ENCODE measurements at places on chromosomes 7 and 10.

DNA sequence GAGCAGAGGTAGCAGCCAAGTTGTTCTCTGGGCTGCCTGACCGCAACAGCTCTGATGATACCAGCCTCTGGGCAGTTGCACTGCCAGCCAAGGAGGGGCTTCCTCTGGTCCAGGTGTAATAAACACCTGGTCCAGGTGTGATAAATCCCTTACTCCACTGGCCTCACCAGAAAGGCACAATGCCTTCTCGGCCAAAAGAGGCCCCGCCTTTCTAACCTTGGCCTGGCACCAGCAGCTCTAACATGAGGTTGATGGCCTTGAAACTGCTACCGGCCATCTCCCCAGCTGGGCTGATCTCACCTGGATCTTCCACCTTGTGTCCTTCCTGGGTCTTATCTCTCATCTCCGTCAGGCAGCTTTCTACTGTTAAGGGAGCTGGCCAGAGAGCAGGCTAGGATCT, 45.5 kb upstream of the PDZD8 start:
- no peak for DNase-seq

DNA sequence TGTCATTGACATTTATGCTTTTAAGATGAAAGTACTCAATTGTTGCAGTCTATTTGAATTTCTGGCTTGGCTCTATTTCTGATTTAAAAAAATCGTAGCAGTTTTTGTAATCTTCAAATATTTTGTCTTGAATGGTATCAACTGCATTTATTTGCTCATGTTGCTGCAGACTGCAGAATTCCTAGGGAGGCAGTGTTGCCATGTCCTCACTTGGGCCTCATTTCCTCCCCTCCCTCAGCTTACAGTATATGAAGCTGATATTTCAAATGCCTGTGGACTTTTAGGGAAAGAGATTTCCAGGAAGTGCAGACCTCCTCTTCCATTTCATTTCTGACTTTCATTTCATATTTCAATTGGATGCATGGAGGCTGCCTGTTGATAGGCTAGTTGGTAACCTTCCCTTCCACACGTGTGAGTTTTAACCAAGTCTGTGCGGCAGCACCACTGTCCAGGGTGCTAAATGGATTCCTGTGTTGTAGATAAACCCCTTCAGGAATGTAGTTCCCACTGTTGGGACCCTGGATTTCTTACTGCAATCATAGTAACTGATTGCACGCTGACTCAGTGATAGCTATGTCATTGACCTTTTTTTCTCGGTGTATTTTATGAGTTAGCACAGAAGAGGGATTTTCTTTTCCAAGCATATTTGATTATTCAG, 17.5 kb downstream of the VPS50 start:
- no peak for DNase-seq

- DNase-seq = no peak
Measured at GRCh38 chr10:60155099-60155877, 234.4 kb downstream of the ANK3 start.

DNA sequence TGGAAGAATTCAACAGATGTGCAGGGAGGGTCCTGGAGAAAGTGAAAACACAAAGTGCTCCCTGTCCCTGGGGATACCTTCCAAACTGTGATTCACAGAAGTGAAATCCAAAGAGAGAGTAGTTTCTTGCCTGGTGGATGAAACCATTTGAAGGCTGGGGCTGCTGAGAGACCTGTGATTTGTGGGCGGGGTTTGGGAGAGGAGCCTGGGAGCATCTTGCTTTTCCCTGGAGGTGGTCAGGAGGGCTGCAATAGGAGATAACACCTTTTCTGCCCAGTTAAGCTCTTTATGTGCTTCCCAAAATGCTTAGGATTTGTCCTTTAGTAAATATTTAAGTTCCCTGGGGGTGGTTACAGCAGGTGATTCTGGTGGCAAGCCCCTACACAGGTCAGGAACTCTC, 105.3 kb upstream of the TPK1 start:
- no peak for DNase-seq

DNA sequence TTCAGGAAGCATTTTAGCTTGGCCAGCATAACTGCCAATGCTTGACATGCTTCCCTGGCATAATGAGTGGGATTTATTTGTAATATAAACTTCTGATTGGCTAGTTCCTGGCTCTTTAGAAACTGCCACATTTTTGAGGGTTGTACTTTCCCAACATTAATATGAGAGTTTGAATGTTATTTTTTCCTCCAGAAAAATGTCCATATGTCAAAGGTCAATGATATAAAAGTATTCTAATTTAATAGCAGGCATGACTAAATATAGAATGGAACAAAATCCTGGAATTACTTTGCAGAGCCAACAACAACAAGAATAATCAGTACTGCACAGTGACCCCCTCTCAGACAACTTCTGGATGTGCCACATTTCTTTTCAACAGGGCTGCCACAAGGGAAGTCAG, 352.6 kb downstream of the PRPF18 start:
- no peak for DNase-seq

- no peak for DNase-seq
Measured at GRCh38 chr7:26052706-26053105, 99.3 kb upstream of the NFE2L3 start.

DNA sequence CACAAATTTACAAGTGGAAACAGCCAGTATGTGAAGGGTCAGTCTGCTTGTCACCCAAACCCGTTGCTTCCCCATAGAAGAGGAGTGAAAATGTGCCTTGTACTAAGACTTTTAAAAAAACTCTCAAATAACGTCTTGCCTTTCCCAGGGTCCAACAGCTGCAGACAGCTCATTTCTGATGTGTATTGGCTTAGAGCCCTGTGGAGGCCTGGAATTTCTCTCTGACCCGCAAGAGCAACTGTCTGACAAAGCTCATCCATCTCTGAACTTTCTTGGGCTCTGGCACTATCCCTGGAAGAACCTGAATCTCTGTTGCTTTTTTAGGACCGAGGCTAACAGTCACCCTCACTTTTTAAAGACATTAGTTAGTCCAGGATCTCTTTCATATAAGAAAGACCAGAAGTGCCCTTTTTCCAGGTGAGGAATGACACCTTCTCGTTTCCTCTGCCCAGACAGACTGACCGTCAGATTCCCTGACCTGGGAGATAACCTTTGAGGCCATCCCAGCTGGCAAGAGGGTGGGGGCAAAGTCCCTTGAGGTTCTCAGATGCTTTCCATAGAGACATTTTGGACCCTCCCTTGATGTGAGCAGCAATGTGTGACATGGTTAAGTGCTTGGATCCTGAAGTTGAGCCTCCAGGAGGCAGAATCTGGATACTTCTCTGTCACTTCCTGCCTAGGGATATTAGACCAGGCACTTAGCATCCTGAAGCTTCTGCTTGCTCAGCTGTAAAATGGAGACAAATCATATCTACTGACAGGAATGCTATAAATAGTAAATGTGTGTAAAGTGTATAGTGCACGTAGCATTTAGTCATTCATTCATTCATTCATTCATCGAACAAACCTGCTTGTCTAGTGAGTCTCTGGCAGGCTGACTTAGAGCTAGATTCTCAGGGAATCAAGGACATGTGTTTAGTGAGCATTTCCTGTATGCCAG, 4.5 kb upstream of the NODAL start:
- DNase-seq = no peak

DNA sequence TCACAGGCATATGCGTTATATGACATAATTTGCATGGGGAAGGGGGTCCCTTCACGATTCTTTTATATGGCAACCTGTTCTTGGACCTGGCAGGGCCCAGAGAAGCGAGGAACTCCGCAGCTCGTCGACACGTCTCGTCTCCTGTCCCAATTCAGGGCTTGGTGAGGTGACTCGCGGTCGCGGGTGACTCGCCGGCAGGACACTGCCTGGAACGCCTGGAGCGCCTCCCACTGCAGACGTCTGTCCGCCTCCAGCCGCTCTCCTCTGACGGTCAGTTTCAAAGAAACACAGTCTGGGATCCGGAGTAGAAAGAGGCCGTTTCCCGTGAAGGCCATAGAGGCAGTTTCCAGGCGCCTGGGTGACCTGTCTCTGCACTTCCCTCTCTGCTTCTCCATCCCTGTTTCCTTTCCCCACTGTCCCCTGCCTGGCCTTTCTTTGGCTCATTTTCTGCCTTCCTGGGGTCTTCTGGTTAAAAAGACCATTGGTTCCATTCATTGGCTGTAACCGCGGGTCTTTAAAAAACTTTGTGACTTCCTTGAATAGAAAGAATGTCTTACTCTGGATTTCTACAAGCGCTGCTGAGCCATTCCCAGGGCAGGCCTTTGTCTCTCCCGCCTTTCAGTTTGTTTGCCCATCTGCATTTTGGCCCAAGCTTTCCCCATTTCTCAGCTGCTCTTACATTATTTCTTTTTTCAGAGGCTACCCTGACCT, 1.2 kb downstream of the UPP1 start:
- no peak for DNase-seq

- peak; percentile 33 for DNase-seq
Measured at GRCh38 chr10:117731121-117731791, 188.7 kb downstream of the EMX2 start.

GRCh38 chr7:117648203-117648866, 168.5 kb downstream of the CFTR start:
- no peak for DNase-seq

DNA sequence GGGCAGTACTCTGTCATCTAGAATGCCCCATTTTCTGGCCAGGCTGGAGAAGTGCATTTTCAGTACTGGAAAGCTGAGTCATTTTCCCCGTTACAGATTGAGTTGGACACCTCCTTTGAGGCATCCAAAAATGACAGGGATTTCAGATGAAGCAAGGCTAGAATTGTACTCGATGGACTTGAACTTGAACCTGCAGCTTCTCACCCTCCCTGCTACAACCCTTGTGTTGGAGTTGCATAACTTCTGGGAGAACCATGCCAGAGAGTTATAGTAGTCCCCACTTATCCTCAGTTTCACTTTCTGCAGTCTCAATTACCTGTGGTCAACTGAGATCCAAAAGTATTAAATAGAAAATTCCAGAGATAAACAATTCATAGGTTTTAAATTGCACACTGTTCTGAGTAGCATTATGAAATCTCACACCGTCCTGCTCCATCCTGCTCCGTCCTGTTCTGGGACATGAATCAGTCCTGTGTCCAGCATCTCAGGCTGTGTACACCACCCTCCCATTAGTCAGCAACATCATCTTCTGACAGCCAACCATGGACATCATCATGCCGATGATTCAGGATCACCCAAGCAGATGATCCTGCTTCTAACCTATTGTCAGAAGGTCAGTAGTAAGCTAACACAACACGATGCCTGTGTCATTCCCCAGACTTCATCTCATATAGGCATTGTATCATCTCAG, 363.7 kb downstream of the DPP6 start:
- DNase-seq = no peak

DNA sequence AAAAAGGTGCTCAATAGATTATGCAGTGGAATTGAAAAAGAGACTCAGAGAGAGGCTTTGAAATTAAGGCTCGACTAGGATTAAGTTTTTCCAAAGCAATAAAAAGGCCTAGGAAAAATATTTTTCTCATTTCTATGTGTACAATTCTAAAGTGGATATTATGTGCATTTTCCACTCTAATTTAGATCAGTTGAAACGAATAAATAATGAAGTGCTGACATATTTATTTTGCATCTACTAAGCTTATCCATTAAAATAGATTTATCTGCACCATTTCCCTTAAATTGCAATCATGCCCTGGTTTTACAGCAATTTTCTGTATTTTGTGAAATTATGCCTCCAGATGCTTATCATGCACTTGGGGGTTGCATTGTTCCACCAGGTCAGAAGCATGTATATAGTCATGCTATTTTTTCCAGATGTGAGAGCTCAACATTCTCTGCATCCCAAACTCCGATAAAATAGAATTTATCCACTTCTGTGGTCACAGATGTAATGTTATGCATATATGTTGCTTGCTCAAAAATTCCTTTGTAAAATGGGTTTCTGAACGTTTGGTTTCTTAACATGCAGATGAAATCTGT, 18.3 kb downstream of the FIGNL1 start:
- no peak for DNase-seq

DNA sequence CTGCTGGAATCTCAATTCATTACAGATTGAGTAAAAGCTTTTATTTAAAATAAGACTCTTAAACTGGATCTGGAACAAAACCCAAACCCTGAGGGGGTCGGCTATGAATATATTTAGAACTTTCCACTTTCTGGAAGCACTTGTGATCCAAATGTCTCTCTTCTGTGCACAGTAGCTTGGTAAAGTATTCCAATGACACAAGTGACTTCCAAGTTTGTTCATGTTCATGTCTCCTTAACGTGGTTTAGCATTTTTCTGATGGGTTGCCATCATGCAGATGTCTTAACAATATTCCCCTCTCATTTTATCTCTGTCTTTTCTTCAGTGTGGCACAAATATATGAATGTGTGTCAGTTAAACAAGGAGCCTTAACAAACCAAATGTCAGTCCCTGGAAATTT, 191.9 kb upstream of the SORCS1 start:
- no peak for DNase-seq

DNA sequence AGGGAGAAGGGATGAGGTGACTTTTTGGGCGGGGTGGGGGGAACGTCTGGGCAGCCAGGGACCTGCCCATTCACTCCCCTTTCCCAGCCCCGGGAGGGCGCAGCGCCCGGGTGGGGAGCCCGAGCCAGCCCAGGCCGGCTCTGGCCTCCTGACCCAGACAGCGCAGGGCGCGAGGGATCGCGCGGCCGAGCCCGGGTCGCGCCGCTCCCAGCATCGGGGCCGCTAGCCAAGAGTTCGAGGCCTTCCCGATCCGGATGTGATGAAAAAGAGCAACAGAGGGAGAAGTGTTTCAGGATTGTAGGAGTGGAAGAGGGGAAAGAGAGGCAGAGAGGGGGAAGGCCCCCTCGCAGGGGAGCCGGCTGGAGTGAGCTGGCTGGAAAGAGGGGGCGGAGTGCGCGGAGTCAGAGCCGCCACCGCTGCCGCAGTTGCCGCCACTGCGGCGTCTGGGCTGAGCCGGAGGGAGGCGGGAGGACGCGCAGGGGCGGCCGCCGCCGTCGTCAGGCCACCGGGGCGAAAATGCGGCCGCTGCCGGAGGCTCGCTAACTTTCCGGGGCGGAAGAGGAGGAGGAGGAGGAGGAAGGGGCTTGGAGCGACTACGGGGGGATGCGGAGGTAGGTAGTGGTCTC, at the start of gene MDFIC:
TSS of gene MDFIC (plus strand) at position 69 of the 626 bp plus-strand sequence. CDS start 940 bp downstream, outside the sequence.
- DNase-seq = peak; percentile 63

- DNase-seq = no peak
Measured at GRCh38 chr10:64626924-64627323, 1105.7 kb downstream of the REEP3 start.

- DNase-seq = peak; percentile 61
Measured at GRCh38 chr10:71213127-71213621, 804 bp downstream of the UNC5B start.

DNA sequence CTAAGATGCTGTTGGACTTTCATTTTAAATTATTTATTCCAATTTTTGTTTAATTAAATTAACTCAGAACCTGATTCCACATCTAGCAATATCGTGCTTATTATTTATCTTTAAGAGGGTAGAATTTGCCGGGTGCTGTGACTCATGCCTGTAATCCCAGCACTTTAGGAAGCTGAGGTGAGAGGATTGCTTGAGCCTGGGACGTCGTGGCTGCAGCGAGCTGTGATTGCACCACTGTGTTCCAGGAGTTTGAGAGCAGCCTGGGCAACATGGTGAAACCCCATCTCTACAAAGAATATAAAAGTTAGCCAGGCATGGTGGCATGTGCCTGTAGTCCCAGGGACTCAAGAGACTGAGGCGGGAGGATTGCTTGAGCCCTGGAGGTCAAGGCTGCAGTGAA, 47.8 kb downstream of the ZFAND4 start:
- no peak for DNase-seq

- DNase-seq = peak; percentile 82
Measured at GRCh38 chr7:150974468-150975391, 3.4 kb downstream of the KCNH2 start.
